ENCODE measurements at places on chromosomes 4 and X.

DNA sequence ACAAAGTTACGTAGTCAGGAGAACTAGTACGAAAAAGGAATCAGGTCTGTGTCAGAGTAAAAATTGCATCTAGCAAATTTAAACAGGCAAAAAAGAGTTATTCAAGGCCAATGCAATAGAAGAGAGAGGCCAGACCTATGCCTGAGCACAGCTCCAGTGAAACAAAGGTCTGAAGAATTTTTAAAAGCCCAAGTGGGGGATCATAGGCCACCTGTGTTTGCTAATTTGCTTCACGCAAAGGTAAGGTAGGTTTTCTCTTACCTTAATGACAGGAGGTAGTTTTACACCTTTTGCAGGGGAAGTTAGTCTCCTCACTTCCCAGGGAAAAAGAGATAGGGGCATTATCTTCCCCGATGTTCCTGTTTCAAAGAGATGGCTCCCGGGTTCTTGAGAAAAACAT, 448.6 kb upstream of the TECRL start:
- no peak for DNase-seq

GRCh38 chr4:128177498-128177897, 110.1 kb downstream of the PGRMC2 start:
- DNase-seq = no peak

GRCh38 chrX:153475271-153475670, 4.9 kb upstream of the HAUS7 start:
- DNase-seq = no peak

DNA sequence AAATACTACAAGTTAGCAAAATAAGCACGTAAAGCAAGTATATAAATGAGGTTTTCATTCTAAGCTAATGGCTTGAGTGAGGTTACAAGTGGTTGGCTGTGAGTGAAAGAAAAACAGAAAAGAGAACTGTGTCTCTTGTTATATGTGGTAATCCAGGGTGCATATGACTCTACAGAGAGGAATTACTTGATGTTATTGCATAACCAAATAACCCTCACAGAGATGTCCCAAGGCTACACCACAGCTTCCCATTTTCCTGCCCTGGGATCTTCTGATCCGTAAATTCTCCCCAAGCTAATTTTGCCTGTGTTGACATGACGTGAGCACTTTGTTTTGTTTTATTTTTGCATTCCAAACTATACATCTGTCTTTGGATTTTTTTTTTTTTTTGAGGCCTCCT, 470.0 kb upstream of the INTU start:
- no peak for DNase-seq

DNA sequence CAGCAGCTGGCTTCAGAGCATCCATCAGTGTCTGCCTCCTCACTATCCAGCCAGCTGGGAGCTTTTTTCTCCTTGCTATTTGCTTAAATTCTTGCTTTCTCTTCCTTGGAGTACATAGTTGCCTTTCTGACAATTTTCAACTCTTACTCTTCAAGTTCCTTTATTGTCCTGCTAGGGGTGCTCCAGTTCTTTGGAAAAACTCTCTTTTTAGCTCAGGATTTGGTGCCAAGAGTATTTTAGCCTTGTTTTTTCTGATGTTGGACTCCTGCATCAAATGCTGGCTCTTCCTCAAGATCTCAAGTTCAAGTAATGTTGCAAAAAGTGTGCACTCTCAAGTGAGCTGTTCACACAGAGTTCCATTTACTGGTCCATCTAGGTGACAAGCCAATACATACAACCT, 126.4 kb downstream of the KDR start:
- DNase-seq = no peak

- DNase-seq = no peak
Observed at GRCh38 chr4:185879666-185880312, 67.8 kb upstream of the SORBS2 start.

- DNase-seq = no peak
Observed at GRCh38 chrX:784829-785228, 154.2 kb downstream of the SHOX start.

DNA sequence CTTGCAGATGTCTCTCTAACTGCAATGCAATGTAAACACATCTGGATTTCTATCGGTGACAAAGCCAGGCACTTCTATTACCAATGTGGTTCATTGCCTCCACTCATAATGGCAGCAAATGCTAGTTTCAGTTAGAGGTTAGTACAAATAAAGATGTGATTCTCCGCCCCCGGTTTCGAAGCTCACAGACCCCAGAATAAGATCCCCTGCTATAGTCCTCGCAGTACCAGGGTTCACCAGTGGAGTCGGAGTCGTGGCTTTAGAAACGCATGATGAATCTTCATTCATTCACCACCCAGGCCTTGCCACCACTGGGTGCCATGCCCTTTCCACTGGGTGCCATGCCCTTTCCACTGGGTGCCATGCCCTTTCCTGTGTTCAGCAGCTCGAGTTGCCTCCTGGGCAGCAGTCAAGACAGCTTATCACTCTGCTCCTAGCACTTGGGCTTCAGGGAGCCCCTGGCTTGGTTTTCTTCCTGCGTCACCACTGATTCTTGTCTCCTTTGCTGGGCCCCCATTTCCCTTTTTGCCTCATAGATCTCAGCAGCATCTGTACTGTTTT, 3.5 kb upstream of the NAA10 start:
- no peak for DNase-seq

DNA sequence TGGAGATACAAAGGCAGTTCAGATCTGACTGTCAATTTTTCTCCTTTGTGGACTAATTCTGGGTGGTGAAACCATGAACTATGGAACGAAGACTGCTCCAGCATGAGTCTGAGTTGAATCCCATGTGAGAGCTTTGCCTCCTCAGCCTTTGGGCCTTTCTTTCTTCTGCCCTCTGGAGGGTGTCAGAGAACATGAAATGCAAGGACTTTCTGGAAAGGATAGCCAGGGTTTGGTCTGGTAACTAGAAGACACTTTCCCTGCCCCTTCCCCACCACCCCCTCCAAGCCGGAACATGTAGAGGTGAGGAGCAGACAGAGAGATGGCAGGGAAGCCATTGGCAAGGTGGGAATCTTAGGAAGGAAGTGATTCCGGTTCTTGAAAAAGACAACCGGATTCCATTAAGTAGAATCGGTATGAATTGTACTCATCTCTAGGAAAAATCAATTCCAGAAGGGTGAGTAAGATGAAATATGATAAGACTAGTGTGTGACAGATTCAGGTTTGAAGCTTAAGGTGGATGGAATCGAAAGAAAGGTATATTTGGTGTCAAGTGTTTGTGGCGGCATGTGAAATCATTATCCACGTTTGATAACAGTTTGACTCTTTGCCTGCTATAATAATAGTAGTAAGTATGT, 19.0 kb downstream of the FHL1 start:
- DNase-seq = no peak

DNA sequence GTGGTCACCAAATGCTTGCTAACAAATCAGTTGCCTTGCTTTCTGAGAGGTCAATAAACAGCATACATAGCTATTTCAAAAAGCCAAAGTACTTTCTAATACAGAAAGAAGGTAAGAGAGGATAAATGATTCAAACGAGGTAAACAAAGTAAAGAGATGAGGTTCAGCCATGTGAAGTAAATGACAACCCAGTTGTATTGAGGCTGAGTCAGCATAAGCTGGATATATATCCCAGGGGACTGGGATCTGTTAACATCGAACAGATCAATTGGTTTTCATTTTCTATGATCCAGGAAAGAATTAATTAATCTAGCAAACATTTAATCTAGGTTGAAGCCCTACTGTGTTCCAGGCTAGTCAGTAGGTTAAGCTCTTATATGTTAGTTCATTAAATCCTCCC, 97.3 kb upstream of the GRIA3 start:
- DNase-seq = no peak

DNA sequence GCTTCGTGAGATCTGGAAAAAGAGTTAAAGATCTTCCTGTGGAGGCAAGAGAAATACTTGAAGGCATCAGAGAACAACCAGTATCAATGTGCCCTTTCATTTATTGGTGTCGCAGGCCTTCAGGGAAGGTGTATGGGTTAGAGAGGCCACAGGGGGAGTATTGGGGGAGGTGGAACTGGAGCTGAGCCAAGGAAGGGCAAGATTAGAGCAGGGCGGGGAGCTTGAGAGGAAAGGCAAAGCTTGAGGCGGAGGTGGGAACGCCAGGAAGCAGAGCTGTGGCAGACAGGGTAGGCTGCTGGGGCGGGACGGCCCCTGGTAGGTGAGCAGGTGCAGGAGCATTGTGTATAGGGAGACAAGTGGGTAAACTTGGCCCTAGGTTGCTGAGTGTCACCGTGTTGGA, 329.9 kb downstream of the ARHGAP10 start:
- no peak for DNase-seq

GRCh38 chr4:138897811-138898226, 117.8 kb upstream of the NOCT start:
- no peak for DNase-seq

GRCh38 chr4:173536808-173537429, 6.9 kb upstream of the HAND2 start:
- no peak for DNase-seq

- DNase-seq = no peak
Observed at GRCh38 chr4:8099981-8100464, 58.6 kb downstream of the ABLIM2 start.

- DNase-seq = no peak
Observed at GRCh38 chr4:31051565-31051964, 331.4 kb downstream of the PCDH7 start.

DNA sequence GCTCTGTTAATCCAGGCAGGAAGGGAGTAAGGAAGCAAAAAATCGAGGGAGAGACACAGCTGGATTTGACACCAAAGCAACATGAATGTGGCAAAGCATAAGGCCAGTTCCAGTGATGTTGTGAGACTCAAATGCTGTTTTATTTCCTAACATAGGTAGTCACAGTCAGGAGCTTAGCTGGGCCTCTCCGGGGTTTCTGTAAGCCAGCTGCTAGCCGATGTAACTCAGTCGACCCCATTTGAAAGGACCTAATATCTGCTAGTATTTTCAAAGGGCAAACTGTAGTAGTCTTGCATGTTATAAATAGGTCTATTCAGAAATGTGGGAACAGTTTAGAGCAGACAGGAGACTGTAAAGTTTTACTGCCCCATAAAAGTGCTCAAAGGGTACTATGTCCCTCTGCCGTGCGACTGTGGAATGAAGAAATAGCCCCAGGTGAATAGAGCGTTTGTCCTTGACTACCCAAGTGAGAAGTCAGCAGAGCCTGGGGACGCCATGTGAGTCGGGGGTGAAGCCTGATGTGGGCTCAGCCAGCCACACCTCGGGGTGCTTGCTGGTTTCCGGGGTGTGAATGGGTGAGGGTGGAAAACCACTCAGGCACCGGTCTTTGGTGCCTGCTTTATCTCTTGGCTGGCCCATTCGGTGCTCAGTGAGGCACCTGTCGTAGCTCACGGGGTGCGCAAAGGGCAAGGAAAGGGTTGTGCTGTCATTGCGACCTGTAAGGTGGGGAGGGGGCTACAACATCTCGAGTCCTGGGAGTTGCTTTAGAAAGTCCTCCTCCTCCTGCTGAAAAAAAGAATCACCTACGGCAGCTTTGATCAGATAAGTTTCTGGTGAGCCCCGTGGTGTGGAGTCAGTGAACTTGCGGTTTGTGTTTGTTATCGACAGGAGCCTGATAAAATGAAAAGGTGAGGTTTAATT, 745 bp downstream of the TRIM2 start:
- DNase-seq = no peak

DNA sequence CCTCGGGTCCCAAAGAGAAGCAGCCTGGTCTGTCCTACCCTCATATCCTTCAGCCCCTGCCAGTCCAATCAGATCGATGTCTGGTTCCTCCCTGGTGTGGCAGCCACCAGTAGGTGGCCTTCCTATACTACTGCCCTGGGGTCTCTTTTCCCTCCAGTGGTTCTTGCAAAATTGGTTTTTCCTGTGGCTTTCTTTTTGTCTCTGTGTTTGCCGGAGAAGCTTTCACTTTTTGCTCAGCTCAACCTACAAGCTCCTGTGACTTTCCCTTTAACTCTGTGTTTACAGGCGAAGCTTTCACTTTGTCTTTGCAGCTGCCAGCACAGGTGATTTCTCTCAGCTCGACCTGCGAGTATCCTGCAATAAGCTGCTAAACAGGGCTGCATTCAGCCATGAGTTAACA, 46.8 kb downstream of the UGT2A3 start:
- no peak for DNase-seq

- DNase-seq = no peak
Observed at GRCh38 chr4:164892018-164892417, 15.0 kb downstream of the APELA start.
